Left cardiac atrium (tissue), 4 donors: ENCODE measurements at places on chromosomes 16 and 17. TPM values are rescaled to one million over a fixed set of nuclear protein-coding genes. Genes with fewer than 3 reads are reported as not detected.

The OR1A1 gene
- not detected for total RNA-seq

The PIK3R5 gene
- 6.3 TPM for total RNA-seq

The AXIN2 gene
- total RNA-seq, result 28.5 TPM

The PTX4 gene
- total RNA-seq, result not detected

The SLC5A2 gene
- not detected for total RNA-seq

The ST6GALNAC1 gene
- 2.4 TPM for total RNA-seq

The TBC1D3 gene
- total RNA-seq, result not detected

The KIAA0753 gene
- 6.3 TPM for total RNA-seq

The KRT27 gene
- total RNA-seq, result not detected

The EVPLL gene
- total RNA-seq, result not detected

The RGS11 gene
- 14.8 TPM for total RNA-seq

The SPIRE2 gene
- 1.2 TPM for total RNA-seq

The TVP23A gene
- total RNA-seq, result 1.3 TPM

The LDHD gene
- 28.5 TPM for total RNA-seq

The CES2 gene
- 27.6 TPM for total RNA-seq

The ZNF785 gene
- total RNA-seq, result 8.2 TPM

The NOXO1 gene
- total RNA-seq, result not detected

The KRTAP9-4 gene
- total RNA-seq, result not detected

The RRAD gene
- total RNA-seq, result 325 TPM

The MYH1 gene
- total RNA-seq, result not detected

The SNAI3 gene
- 0.55 TPM for total RNA-seq

The HNF1B gene
- total RNA-seq, result not detected

The CA5A gene
- total RNA-seq, result not detected

The SLC5A11 gene
- not detected for total RNA-seq

The NPB gene
- 0.24 TPM for total RNA-seq

The PIRT gene
- total RNA-seq, result not detected

The TRPV3 gene
- 1.2 TPM for total RNA-seq

The GRAPL gene
- total RNA-seq, result 1.0 TPM

The TEKT1 gene
- not detected for total RNA-seq

The RPL26 gene
- 1,025 TPM for total RNA-seq

The MT1X gene
- total RNA-seq, result 336 TPM

The SEPTIN12 gene
- not detected for total RNA-seq

The AOC2 gene
- 3.8 TPM for total RNA-seq

The KCNG4 gene
- total RNA-seq, result not detected

The PRSS27 gene
- 0.44 TPM for total RNA-seq

The SPATA22 gene
- total RNA-seq, result 0.35 TPM
